ENCODE measurements at places on chromosomes 13 and 19.

DNA sequence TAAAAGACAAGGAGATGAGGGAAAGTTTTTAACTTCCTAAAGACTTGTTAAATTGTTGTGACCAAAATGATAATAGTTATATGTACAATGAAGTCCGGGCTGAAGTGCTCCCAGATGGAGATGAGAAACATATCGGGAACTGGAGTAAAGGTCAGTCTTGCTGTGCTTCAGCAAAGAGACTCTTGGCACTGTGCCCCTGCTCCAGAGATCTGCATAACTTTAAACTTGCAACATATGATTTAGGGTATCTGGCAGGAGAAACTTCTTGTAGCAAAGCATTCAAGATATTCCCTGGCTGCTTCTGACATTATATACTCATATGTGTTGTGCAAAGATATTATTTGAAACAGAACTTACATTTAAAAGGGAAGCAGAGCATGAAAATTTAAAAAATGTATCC is 786.6 kb upstream of the SLITRK6 start:
- no peak for DNase-seq

- DNase-seq = no peak
These were observed 988.0 kb downstream of the PCDH17 start for GRCh38 chr13:58619396-58620113.

- no peak for DNase-seq
These were observed 799 bp upstream of the C1QTNF9B start for GRCh38 chr13:23898101-23898500.

DNA sequence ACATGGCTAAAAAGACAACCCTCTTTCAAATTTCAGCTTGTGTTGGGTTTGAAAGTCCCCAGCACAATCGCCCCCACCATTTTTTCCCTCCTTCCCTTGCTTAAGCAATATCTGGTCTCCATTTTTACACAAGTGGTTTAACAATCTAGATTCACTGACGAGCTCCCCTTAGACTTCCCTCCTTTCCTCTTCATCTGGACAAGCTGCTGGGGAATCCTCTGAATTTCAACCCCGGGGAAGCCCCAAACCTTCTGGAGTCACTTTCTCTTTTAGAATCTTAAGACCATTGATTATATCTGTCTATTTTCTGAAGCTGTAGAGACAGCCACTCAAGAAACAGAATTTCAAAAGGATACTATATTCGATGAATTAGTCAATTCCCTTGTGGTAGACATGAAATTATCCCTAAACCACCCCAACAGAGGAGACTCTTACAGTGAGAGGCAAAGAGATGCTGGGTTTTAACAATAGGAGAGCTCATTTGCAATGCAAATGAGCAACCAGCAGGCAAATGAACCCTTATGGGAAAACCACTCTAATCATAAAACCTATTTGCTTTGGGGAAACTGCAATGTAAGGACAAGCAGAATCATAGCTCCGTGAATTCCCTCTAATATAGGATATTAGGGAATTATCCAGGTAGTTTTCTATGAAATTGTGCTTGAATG is 78.9 kb downstream of the TEX26 start:
- DNase-seq = no peak

GRCh38 chr13:96172066-96172465 is 82.2 kb downstream of the HS6ST3 start:
- DNase-seq = no peak

DNA sequence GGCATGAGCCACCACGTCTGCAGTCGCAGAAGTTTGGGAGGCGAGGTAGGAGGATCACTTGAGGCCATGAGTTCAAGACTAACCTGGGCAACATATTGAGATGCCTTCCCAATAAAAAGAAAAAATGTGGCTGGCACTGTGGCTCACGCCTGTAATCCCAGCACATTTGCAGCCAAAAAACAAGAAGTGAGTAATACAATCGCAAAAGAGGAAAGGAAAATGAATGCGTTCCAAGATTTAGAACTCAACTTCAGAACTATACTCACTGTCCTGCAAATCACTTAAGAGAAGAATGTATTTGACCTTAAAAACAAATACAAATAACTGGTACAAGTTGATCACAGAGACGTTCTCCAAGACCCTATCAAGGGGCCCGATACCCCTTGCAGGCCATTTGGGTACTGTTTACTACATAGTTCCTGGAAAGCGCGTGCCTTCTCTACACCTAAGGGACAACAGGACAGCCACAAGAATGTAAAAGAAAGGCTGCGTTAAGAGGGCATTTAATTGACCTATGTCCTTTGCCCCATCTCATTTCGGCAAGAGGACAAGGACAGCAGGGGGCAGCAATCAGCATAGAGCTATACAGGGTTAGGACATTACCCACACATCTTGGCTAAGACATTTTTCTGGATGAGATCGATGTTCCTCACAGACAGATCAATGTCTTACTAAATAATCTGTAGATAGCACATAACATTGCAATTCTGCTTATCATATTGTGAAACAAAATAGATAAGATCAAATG is 41.3 kb downstream of the FLT3 start:
- DNase-seq = peak; percentile 60

GRCh38 chr19:3785451-3785937 is 687 bp downstream of the MATK start:
- peak; percentile 51 for DNase-seq

DNA sequence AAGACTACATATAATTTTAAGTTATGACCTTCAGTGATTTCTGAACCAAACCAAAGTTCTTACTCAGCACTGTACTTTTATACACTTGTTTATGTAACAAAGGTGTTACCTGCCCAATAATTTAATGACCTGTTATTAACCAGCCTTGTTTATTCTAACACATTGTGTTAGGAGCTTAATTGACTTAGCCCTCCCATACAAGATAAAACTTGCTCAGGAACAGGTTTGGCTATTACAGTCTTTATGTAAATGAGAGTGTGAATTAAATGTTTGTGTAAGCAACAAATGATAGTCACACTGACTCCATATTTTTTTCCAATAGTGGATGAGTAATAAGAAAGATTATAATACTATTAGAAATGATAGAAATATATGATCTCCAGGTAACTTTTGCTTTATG is 51.8 kb upstream of the MYCBP2 start:
- DNase-seq = no peak

GRCh38 chr13:92012787-92013186 is 614.4 kb downstream of the GPC5 start:
- DNase-seq = no peak

GRCh38 chr19:45323671-45324081 is 1.0 kb upstream of the CKM start:
- no peak for DNase-seq

DNA sequence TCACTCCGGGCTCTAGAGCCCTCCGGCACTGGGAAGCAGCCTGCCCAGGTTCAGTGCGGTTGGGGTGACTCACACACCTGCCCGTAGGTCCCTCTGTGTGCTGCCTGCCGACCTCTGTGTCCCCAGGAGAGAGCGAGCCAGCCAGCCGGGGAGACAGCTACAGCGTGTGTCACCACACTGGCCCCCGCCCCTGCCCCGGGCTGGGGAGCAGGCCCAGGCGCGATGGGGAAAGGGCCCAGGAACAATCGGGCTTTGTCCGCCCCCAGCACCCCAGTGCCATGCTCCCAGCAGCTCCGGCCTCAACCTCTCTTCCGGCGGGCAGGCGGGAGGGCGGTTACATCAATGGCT is at the start of gene KLK6:
TSS of gene KLK6 (minus strand) at position 179 of the 348 bp plus-strand sequence. CDS start 1,487 bp downstream, outside the sequence.
- DNase-seq = no peak

DNA sequence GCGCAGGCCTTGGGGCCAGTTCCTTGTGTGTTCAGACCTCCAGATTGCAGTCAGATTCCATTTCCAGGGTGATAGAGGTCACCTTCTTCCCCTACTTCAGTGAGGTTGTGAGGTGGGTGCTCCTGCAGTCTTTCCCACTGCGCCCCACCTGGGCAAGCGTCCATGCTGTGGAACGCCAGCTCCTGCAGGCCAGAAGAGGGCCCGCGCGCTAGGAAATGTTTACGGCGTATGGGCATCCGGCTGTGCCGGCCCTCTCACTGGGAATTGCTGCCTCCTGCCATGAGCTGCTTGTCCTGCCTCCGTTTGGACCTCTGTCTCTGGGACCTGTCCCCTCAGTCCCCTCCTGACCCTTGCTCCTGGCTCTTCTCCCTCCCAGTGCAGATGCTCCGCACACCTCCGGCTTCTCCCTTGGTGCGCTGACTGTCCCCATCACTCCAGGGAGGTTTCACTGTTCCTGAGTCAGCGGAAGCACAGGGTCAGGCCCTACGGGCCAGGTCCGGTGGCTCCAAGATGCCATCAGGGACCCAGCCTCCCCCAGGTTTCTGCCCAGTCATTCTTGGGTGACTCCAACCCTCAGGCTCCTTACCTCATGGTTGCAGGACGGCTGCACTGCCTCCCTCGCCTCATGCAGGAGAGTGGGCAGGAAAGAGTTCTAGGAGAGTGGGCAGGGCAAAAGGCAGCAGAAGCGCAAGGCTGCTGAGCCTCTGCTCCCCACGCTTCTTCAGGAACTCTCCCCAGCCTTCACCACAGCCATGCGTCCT is 56.6 kb downstream of the SMARCA4 start:
- DNase-seq = no peak

DNA sequence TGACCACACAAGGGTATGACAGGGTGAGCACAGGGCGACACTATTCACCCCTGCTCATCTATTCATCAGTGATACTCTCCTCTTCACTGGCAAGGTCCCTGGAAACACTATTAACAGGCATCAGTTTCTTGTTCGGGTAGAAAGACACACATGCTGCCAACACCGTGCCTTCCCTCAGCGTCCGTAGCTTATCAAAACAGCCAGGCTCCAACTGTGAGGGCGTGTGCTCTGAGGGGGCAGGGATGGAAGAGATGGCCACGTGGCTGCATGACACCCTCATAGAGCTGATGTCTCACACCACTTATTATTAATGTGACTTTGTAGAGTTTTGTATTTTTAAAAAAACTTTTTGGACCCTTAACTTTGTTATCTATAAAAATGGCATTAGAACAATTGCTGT is 160.3 kb downstream of the ITGBL1 start:
- DNase-seq = no peak

DNA sequence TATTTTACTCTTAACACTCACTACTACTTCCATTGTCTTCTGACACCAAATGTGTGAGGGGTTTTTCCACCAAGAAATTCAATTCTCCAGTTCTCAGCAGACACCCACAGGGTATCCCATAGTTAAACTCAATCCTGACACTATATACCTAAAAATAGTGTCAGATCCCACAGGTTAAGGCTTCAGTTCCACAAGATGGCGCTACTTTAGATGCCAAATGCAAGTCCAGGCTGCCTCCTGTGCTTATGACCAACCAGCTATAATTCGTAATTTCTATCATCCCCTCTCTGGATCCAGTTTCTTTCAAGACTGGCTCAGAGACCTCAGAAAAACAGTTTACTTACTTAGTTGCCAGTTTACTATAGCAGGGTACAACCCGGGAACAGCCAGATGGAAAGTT is 1146.2 kb upstream of the SPRY2 start:
- no peak for DNase-seq

DNA sequence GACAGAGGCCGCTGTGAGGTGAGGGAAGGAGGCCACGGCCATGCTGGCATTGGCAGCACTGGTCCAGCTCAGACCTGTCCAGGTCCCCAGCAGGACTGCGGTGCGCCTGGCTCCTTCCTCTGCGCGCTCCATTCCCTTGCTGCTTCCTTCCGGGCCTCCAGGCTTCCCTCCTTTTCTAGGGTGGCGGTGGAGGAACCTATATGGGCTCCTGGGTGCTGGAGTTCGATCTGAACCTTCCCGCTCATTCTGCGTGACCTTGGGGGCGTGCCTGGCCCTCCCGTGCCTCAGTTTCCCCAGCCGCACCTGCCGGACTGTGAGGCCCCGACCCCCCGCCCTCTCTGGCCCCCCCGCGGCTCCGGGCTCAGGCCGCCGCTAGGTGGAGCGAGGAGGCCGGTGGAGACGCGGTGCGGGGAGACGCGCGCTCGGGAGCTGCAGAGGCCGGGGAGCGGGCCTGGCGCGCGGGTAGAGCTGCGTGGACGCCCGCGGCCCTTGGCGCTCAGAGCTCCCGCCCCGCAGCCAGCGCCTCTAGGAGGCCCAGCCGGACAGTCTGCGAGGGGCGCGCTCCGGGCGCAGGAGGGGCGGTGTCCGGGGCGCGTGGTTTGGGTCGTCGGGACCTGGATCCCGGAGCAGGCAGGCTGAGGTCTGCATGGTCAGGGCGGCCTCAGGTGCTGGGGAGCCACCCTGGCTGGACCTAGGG is 29.9 kb downstream of the EFNA2 start:
- DNase-seq = peak; percentile 49

DNA sequence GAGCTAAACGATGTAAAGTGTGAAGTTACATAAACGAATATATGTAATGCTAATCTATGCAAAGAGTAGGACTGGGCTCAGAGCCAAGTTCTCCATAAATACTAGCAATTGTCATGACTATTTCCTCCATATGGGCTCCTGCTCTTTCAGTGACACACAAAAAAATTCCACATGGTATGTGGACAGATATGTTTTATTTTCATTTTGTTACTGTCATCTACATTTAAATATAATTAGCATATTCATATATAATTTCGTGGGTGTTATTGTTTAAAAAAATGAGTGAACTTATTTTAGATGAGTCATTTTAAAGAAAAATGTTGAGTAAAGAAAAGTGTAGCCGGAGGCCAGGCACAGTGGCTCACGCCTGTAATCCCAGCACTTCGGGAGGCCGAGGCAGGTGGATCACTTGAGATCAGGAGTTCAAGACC is 5.0 kb upstream of the IGSF23 start:
- DNase-seq = no peak

DNA sequence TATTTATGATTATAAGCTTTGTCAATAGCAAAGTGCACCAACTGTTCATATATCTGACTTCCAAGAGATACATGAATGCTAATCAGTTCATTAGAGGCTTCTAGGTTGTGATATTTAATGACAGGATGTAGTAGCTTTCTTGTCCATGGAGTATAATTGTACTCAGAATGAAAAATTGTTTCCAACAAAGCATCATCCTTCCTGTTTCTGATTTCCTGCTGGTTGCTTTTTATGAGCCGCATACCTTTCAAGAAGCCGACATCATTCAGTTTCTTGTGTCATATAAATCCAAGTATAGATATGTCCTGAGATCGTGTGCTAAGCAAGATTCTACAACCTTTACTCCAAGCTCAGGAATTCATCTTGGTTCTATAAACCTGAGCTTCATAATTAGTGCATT is 326.6 kb downstream of the DIAPH3 start:
- no peak for DNase-seq

GRCh38 chr19:48881741-48882657 is 9.8 kb downstream of the PPP1R15A start:
- no peak for DNase-seq

GRCh38 chr13:94329277-94329676 is 150.2 kb downstream of the DCT start:
- no peak for DNase-seq

GRCh38 chr13:24221007-24221406 is 60.5 kb downstream of the SPATA13 start:
- no peak for DNase-seq

DNA sequence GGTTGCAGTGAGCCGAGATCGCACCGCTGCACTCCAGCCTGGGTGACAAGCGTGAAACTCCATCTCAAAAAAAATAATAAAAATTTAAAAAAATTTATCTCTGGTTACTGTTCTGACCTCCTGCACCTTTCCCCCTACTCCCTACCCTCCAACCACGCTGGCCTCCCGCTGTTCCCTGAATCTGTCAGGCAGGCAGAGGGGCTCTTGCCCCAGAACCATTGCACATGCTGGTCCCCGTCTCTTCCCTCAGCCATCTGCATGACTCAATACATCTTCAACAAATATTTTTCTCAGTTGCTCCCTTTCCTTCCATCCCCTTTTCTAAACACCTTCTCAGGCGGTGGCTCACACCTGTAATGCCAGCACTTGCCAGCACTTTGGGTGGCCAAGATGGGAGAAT is 1.1 kb upstream of the FAM187B start:
- DNase-seq = no peak
